Mammary epithelial cell (primary cell): ENCODE measurements at places on chromosomes 1 and 21. TPM values are rescaled to one million over a fixed set of nuclear protein-coding genes. Genes with fewer than 3 reads are reported as not detected.

The TACSTD2 gene
- 231 TPM for total RNA-seq

- no peak for DNase-seq
These were observed 86.1 kb downstream of the TTLL7 start for GRCh38 chr1:83912876-83913275.

The CCDC27 gene
- total RNA-seq, result not detected

- no peak for DNase-seq
These were observed 82.0 kb downstream of the GLIS1 start for GRCh38 chr1:53656747-53657530.

- DNase-seq, result no peak
These were observed at the start of gene ASTN1 for GRCh38 chr1:177164380-177165068. TSS of gene ASTN1 (minus strand) at chr1:177164712. CDS start at chr1:177164676, 36 bp downstream.

The CELA3A gene
- not detected for total RNA-seq

DNA sequence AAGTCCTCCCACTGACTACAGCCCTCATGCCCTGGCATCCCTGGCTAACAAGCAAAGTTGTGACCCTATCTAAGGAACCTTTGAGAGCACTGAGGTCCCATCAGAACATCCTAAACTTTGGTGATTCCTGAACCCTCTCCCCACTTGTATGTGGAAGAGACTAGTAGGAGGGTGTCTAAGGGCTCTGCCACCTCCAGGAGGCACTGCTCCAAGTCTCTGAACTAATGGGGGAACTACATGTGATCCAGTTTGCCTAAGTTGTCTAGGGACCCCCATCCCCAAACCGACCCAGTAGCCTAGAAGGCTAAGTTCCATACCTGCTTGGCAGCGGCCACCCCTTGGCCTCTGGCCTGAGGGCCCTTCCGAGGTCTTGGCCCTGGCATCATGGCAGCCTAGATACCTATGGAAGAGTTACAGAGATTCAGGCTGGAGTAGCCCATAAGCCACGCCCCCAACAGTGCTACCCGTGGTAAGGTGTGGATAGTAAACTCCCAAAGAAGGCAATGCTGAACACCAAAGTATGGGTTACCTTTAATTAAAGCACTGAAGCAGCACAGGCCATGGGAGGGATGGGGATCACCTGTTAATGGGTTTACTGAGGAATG, 1.7 kb downstream of the CC2D1B start:
- no peak for DNase-seq

DNA sequence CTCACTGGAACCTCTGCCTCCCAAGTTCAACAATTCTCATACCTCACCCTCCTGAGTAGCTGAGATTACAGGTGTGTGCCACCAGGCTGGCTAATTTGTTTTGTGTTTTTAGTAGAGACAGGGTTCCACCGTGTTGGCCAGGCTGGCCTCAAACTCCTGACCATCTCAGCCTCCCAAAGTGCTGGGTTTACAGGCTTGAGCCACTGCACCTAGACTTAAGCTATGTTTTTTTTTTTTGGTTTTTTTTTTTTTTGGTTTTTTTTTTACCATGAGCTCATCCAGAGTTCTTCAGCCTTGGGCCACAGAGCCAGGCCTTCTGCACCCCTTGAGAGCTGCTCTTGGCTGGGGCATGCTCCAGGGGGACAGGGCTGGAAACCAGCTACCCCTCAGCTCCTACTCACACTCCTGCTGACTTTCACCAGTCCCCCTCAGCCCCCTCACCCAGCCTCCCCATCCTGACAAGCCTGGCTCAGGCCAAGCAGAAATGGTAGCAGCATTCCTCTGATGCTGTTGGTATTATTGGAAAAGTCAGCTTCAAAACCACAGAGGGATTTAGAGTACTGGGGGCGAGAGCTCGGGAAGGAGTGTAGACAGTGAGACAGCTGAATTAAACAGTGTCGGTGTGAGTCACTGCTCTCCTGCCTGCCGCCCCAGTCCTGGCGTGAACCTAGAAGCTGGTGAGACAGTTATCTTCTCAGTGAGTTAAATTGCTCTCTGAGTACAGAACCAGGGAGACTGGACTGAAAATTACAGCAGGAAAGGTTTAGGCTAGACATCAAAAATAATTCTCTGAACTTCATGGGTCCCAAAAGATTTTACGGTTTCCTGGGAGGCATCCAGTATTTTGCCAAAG, 63.7 kb downstream of the NAV1 start:
- peak; percentile 32 for DNase-seq

DNA sequence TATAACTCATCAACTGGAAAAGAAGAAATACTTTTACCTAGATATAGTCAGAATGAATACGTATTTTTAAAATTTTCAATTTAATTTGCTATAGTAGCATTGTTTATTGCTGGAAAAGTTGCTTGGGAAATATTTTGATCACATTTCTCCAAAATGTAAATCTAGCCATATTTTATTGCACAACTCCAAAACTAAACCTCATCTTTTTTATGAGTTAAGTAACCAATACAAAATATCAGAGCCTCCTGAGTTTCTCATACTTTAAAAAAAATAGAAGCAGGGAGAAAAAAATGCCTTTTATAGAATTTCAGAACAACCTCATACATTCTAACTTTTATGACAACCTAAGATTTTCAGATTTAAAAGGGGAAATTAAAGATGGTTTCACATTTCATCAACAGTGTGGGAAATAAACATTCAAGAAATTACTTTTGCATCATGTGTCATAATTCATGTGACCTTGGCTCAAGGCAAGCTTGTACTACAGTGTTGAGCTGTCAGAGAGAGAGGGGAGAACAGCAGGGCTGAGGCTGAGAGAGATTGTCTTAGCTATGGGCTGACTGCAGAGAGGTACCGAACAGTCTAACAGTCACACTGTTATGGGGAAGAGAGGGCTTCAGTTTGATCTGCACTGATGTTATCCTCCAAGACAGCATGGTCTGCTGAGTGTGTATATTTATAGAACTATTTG, 519.0 kb downstream of the LTN1 start:
- no peak for DNase-seq

- DNase-seq, result no peak
These were observed 328.9 kb downstream of the PAPPA2 start for GRCh38 chr1:176791906-176792305.

DNA sequence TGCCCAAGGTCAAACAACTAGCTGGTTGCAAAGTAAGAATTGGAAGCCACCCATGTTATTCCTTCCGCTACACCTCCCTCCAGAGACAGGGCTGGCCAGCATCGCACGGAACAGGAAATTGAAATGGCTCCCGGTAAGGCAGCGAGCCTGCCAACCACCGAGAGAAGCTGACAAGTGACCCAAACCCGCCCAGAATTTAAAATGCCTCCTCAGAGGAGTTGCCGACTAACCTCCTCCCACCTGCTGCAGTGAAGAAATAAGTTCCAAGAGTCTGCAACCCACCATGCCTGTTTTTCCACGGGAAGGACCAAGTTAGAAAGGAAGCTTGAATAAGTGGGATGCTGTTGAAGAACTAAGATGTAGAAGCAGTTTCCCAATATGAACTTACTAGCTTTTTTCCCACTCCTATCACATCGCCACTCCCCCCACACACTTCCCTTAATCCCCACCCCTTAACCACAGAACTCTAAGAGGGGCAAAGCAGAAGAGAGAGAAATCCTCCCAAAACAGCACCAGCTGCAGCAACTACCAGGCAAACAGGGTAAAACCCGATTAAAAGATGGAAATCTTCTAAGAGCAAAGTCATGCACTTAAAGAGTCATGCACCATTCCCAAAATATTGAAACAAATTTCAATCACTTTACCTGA, 78.6 kb downstream of the TIAM1 start:
- no peak for DNase-seq

The ABCD3 gene
- 56.2 TPM for total RNA-seq

- DNase-seq, result no peak
These were observed 6.4 kb upstream of the TNFRSF25 start for GRCh38 chr1:6472391-6472790.

The OLFM3 gene
- not detected in 2 replicates for total RNA-seq

DNA sequence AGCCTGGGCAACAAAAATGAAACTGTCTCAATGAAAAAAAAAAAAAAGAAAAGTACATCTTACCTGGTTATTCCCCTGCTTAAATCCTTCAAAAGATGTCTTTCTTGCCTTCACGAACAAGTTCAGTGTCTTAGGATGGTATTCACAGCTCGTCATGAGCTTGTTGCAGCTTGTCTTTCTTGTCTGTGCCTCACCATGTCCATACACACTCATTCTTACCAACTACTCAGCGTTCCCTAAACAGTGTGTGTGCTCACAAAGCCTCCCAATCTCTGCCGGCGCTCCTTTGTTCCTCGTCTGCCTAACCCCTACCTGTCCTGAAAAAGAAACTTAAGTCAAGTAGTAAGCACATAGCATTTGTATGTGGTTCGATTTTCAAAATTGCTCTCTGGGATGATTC, 31.1 kb downstream of the UBE4B start:
- DNase-seq, result peak; percentile 98
